Heart right ventricle (tissue), 16 donors: ENCODE measurements at places on chromosomes 3 and 15. TPM values are rescaled to one million over a fixed set of nuclear protein-coding genes. Genes with fewer than 3 reads are reported as not detected.

The TNFSF10 gene
- 17.2 TPM for polyA plus RNA-seq

The GRAMD1C gene
- 1.5 TPM for polyA plus RNA-seq

The SCN11A gene
- polyA plus RNA-seq, result 0.01 TPM

The C3orf80 gene
- 0.10 TPM for polyA plus RNA-seq

DNA sequence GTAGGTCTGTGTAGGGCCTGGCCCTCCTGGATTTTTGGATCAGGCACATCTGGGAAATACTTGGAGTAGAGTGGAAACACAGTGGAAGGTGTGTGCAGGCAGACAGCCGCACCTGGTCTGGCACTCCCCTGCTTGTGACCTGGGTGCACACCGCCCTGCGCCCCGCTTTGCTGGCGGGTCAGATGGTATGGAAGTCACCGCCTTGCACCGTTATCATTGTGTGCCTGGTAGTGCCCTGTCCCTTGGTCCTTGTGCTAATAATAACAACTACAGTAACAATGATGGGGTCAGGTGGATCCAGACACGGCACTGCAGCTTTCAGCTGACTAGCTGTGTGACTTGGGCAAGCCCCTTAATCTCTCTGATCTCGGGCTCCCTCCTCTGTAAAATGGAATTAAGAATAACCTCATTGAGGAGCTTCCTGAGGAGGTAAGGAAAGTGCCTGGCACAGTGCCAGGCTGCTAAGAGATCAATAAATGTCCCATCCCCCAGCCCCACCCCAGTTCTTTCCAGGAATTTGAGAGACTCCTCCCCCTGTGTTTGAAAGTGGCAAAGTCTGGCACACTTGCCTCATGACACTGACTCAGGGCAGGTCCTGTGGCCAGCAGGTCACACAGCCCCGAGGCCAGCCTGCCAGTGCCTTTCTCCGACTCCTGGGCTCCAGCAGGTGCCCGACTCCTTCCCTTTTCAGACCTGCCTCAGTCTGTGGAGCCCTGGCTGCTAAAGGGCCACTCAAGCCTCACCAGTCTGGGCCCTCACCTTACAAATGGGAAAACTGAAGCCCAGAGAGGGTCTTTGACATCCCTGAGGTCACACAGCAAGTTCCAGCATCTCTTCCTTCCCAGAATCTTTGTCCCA, 9.8 kb downstream of the ISG20 start:
- H3K4me3 ChIP-seq, result no peak overlapping the region
- peaks cover 28% of the 10 kb centered on the region for H3K4me1 ChIP-seq
- no peak for DNase-seq
- no peaks in the 10 kb centered on the region for H3K36me3 ChIP-seq
- peak overlapping the region; percentile 73 for H3K27ac ChIP-seq

DNA sequence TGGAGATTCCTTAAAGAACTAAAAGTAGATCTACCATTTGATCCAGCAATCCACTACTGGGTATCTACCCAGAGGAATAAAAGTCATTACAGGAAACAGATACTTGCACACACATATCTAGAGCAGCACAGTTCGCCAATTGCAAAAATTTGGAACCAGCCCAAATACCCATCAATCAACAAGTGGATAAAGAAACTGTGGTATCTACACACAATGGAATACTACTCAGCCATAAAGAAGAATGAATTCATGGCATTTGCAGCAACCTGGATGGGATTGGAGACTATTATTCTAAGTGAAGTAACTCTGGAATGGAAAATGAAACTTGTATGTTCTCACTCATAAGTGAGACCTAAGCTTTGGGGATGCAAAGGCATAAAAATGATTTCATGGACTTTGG, 23.8 kb downstream of the SLC7A14 start:
- H3K4me3 ChIP-seq, result no peak overlapping the region
- DNase-seq, result no peak
- no peaks in the 10 kb centered on the region for H3K36me3 ChIP-seq
- no peaks in the 10 kb centered on the region for H3K4me1 ChIP-seq
- H3K27ac ChIP-seq, result no peak overlapping the region

- H3K4me3 ChIP-seq, result no peak overlapping the region
- no peak overlapping the region for H3K27ac ChIP-seq
- H3K27me3 ChIP-seq, result no peaks in the 10 kb centered on the region
- no peaks in the 10 kb centered on the region for H3K36me3 ChIP-seq
Observed at GRCh38 chr3:190064112-190064511, 56.6 kb downstream of the P3H2 start.

- no peaks in the 10 kb centered on the region for H3K36me3 ChIP-seq
- H3K4me3 ChIP-seq, result no peak overlapping the region
- peaks cover 58% of the 10 kb centered on the region for H3K4me1 ChIP-seq
- no peak overlapping the region for H3K27ac ChIP-seq
Observed at GRCh38 chr3:61954097-61954540, 392.7 kb downstream of the PTPRG start.

DNA sequence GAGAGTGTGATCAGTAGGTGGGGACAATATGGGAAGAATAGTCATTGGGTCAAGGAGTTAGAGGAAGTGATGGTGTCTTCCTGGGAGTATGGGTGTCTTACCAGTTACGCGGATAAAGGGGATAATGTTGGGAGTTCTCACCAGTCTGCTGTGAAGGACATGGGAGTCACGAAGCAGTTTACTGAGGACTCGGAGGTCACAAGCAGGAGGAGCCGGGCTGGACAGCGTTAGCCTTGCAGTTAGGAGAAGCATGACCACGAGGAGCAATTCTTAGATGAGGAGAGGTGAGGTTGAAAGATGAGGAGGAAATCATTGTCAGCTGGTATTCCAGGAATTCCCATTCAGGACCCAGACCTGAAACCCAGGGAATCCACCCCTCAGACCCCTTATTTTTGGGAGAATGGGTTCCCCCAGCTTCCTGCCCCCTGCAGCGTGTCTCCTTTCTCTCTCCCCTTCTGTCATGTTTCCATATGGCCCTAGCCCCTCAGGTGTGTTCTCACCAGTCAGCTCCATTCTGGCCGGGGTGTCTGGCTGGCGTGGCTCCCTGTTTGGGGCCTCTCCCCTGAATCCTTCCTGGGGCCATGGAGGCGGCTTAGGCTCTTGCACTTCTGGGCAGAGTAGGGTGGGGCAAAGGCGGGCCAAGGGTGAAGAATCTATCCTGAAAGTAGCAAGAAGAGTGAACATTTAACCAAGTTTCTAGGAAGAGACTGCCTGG, 2.1 kb downstream of the THPO start:
- H3K27ac ChIP-seq, result no peak overlapping the region
- no peaks in the 10 kb centered on the region for H3K36me3 ChIP-seq
- H3K4me3 ChIP-seq, result no peak overlapping the region
- H3K4me1 ChIP-seq, result peaks cover 23% of the 10 kb centered on the region

DNA sequence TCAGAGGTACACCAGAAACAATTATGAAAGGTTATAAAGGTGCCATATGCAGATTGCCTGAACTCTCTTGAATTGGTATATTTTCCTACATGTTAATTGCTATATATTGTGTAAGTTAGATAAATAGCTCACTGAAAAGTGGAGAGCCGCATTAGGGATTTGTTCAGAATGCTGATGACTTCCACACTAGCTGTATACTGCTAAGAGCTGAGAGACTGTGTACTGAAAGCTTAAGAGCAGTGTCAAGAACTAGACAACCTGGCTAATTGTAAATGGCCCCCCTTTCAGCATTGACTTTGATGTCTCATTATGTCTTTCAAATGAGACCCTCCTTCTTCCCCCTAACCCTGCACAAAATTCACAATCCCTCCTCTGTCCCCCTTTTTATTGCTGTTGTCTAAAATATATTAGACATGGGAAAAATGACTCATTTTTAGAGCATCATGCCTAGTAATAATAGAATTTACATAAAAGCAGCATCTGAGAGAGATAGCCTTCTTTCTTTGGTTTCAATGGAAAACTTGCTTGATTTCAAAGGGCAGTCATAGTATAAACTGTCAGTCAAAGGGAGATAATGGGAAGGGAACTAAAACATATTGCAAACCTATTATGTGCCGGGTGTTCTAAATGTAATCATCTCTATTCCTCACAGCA, 34.7 kb upstream of the GREM1 start:
- no peak for DNase-seq
- H3K4me1 ChIP-seq, result no peaks in the 10 kb centered on the region
- H3K4me3 ChIP-seq, result no peak overlapping the region
- no peak overlapping the region for H3K27ac ChIP-seq
- no peaks in the 10 kb centered on the region for H3K27me3 ChIP-seq
- no peaks in the 10 kb centered on the region for H3K36me3 ChIP-seq

DNA sequence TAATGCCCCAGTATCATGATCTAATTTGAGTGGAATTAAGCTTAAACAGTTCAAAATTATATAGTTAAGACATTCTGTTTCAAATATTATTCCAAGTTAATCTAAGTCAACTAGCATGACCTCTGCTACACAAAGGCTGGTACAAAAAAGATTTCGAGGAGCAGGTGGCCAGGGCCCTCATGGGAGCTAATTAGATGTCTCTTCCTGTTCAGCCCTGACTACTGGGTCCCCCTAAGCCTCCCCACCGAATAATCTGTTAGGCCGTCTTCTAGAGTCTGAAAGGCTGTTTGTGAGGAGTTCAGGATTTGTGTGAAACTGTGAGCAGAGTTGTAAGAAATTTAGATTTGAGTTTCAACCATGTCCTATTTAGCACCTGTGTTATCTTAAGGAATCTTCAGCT, 75.4 kb downstream of the PPM1L start:
- H3K4me1 ChIP-seq, result peaks cover 20% of the 10 kb centered on the region
- no peaks in the 10 kb centered on the region for H3K27me3 ChIP-seq
- H3K4me3 ChIP-seq, result no peak overlapping the region
- no peak overlapping the region for H3K27ac ChIP-seq
- H3K36me3 ChIP-seq, result no peaks in the 10 kb centered on the region
